ENCODE measurements at places on chromosomes 5 and 9.

GRCh38 chr5:55344392-55344992 is 36.7 kb downstream of the MTREX start:
- peak; percentile 65 for DNase-seq

- peak; percentile 77 for DNase-seq
These were observed 978 bp upstream of the ADCY2 start for GRCh38 chr5:7394889-7395431.

- no peak for DNase-seq
These were observed 125.6 kb upstream of the SPRY4 start for GRCh38 chr5:142450419-142450818.

DNA sequence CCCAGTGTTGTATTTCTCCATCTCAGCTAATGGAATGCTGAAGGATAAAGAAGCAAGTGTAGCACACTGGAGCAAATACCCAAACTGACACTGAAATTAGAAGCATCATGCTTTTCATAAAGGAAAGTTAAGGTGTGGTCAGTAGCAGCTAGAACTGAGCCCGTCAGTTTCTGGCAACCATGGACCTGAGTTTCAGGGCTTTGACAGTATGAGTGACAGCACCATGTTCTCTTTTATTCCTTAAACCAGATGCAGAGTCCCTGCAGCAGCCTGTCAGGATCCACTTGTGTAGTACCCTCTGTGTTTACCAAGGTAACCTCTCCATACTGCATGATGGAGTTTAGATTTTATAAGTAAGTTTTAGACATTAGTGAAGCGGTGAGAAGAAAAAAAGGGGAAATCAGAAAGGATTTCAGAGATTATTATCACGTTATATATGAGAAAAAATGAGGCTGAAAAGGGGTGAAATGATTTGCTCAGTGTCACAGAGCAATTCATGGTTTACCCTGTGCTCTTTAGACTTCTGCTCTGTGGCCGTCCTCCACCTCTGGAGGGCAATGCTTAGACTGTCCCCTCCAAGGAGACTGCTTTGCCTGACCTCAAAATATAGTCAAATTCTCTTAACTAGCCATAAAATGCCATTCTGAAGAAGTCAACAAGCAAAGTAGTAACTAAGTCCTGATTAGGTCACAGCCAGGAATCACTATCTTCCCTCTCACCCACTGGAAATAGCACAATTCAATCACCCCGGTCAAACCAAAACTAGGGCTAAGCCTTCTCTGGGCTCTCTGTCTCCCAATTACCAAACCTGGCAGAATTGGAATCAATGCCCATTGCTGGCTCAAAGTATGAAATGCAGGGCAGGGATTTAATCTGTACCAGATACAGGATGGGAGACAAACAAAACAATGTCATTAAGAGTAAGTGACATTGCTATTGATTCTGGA is 10.5 kb upstream of the MYOT start:
- DNase-seq: no peak

GRCh38 chr5:93421987-93422401 is 159.0 kb downstream of the NR2F1-AS1 start:
- peak; percentile 45 for DNase-seq

DNA sequence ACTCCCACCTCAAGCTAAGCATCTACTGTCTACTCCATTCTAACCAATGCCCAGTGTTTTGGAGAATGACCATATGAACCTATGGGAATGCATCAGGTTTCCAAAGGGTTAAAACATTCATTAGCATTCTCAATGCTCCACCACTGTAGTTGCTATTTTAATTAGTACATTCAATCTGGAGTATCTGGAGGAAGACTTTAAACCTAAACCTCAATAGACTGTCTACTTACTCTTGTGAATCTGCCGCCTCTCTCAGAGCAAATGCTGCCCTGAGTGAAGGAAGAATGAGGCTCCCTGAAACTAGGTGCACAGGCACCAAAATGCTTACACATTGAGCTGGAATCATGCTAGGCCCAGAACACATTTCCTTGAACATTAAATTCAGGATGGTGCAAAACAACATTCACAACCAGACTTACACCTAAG is 2.0 kb downstream of the ENC1 start:
- no peak for DNase-seq

GRCh38 chr5:150146862-150147601 is 8.6 kb downstream of the PDGFRB start:
- no peak for DNase-seq

GRCh38 chr5:171462928-171463861 is 43.7 kb downstream of the FGF18 start:
- DNase-seq: no peak

DNA sequence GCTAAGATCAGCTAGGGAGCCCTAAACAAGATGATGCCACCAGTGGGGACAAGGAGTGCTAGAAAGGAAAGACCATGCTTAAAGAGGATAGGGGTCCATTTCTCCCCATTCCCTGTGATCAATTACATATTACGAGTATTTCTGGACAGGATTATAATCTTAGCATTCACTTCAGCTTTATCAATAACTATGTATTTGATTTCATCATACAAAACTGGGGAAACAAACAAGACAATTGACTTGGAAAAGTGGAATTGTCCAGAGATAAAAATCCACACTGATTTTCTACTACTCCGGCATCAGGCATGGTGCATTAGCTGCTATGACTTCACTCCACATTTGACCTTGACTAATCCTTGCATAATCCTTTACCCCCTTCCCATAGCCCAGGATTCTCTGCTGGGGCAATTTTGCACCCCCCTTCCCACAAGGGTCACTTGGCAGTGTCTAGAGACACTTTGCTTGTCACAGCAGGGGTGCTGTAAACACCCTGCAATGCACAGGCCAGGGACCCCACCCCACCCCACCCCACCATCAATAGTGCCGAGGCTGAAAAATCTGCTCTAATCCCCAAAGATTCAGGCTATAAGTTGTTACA is 29.9 kb upstream of the UBE2QL1 start:
- no peak for DNase-seq

GRCh38 chr9:116282597-116282996 is 129.0 kb downstream of the PAPPA start:
- peak; percentile 53 for DNase-seq

DNA sequence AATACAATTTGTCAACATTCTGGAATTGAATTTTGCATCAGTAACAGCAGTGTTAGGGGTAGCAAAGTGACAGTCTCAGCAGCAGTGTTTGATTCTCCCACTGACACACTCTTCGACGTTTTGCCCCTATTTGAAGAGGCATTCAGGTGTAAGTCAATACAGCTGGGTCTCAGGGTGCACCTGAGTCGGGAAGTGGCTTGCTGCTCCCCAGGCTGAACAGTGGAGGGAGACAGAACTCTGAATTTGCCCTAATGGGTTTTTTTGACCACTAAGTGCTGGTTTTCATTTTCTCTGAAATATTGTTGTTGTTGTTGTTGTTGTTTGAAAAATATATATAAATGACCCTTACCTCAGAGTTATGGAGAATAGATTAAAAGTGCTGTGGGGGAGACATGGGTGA is 223.2 kb downstream of the TLR4 start:
- DNase-seq: peak; percentile 58

GRCh38 chr5:156479849-156480248 is 152.9 kb downstream of the SGCD start:
- no peak for DNase-seq

DNA sequence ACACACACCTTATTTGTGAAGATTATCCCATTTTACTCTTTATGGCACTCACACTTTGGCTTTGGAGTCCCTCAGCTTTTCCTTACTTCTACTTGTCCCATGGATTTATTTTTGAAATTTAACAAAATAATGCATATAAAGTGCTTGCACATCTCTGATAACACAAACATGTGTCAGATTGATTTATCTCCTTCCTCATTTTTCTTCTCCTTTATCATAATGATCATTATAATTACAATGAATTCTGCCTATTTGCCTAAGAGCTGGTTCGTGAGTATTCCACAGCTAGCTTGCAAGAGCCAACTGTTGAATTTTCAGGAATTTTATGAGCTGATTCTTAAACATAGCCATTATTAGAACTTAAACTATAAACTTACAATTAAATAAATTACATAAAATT is 347.7 kb downstream of the CHSY3 start:
- DNase-seq: no peak

Data from GM23338 (cell line).